ENCODE measurements at places on chromosomes 6 and 20.

GRCh38 chr20:39849664-39850063 is 839.4 kb downstream of the MAFB start:
- no peak for DNase-seq

DNA sequence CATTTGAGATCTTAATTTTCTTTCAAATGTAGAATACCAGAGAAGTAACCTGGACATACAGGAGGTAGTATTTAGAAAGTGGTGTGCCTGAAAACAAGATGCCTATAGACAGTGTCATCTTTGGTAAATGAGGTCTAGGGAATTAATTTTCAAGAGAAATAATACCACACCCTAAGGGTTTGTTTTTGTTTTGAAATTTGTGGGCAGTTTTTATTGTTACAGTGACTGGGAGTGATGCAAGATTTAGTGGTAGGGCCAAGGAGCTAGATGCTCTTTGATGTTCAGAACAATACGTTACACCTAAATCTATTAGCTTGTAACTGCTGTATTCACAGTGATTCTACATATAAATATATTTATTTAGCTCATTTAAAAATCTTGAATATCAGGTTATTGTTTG is 856.5 kb upstream of the MAP3K7 start:
- no peak for DNase-seq

GRCh38 chr6:53651205-53651763 is 14.3 kb downstream of the KLHL31 start:
- no peak for DNase-seq

DNA sequence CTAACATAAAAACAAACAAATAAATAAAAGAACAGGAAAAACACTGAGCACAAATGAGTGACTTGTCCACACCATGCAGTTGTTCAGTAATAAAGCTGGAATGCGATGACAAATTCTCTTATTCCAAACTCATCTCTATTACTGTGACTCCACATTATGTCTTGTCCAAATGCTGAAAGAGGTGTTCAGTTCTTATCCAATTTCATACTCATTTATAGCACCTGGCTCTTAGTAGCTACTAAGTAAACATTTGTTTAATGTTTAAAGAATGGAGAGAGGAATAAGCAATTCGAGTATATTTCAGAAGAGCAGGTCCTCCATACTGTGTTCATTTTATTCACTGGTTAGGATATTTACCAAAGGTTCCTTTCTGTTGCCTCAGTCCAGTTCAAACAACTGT is 439.0 kb upstream of the JAG1 start:
- no peak for DNase-seq

- DNase-seq, result no peak
Observed at GRCh38 chr6:45652416-45652815, 274.7 kb upstream of the SUPT3H start.

DNA sequence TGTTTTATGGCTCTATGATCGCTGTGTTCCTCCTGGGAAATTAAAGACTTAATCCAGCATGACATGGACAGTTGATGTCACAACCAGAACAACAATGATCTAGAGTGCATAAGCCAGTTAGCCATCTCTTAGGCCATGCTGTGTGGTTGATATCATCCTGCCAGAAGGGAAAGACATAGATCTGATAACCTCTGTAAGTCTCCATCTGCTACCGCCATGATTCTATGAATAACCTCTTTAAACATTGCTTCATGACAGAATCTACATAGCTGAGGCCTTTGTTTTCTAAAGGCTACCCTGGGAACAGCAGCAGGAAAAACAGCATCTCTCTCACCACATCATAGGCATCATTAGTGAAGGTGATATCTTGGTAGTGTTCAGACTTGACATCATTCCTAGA is 117.6 kb upstream of the PHACTR1 start:
- no peak for DNase-seq

DNA sequence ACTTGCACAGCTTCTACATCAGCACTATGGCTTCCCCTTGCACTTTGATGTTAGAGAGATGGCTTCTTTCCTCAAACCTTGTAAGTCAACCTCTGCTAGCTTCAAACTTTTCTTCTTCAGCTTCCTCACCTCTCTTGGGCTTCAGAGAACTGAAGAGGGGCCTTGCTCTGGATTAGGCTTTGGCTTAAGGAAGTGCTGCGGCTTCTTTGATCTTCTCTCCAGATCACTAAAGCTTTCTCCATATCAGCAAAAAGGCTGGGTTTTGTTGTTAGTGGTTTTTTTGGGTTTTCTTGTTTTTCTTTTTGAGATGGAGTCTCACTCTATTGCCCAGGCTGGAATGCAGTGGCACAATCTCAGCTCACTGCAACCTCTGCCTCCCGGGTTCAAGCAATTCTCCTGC is 24.0 kb downstream of the CDK5RAP1 start:
- DNase-seq, result no peak

- no peak for DNase-seq
Observed at GRCh38 chr6:16140607-16141006, 11.7 kb downstream of the MYLIP start.

GRCh38 chr6:97097068-97098047 is 172.8 kb downstream of the KLHL32 start:
- no peak for DNase-seq

DNA sequence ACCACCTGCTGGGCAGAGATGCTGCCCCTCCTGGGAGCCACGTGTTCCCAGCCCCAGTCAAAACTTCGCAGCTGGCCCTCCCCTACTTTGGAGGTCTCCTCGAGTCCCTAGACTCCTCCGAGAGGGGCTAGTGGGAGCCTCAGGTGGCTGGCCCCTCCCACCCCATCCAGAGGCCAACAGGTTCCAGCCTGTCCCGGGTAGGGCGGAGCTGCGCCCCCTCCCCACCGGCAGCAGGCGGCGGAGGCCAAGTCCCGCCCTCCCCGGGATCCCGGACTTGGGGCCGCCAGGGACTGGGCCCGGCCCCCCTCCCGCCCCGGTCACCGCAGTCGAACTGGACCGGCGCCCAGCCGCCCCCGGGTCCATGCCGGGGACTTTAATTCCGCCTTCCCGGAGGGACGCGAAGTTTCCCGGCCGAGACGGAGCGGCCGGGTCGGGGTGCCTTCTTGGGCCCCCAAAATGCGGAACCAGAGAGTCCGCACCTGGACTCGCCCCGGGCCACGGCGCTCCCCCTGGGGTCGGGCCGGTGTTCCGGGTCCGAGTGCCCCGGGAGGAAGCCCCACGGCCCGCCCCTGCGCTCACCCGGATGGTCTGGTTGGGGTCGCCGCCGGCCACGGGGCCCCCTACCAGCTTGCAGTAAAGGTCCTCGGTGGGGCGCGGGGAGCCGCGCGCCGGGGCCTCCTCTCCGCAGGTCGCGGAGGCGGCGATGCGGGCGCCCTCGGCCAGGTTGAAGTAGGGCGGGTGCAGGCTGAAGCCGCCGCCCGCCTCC is 559 bp downstream of the LAMA5 start:
- DNase-seq, result no peak

DNA sequence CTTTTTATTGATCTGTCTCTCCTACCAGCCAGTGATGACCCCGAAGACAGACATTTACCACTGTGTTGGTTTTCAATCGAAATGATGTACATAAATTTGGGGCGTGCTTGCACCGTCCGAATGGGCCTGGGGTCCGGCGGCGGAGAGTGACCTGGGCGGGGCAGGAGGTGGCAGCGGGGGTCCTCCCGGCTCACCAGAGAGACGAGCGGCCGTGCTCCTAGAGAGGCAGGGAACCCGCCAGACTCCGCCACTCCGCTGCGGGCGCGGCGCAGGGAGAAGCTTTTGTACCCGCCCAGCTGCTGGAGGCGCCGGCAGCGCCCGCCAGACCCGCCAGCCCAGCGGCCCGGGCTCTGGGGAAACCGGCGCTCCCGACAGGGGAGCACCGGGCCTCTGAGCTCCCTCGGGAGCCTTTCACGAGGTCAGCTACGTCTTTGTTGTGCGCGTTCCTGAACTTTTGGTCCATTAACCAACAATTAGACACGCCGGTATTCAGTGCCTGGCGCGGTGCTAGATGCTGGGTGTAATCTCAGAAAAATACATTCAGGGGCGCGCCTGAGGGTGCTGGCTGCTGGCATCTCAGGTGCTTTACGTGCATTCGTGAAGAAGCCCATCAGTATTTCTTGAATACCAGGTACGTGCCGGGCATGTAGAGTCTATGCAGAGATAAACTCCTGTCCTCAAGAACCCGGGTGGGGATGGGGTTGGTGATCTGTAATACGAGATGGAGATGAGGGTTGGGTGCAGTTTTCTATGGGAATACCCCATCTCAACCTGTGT is at the start of gene PGBD1:
Gene PGBD1 (plus strand): TSS at position 285 of the 777 bp plus-strand sequence. CDS start 2,242 bp downstream, outside the sequence.
- no peak for DNase-seq

GRCh38 chr6:30885481-30885998 is 1.2 kb downstream of the DDR1 start:
- DNase-seq, result no peak

GRCh38 chr20:17610566-17611289 is 40.9 kb downstream of the DSTN start:
- no peak for DNase-seq
